ENCODE measurements at places on chromosomes 3 and 15.

- peak; percentile 51 for DNase-seq
Observed at GRCh38 chr3:94173673-94174434, 111.0 kb downstream of the NSUN3 start.

GRCh38 chr3:180860180-180860858 lies 52.2 kb upstream of the FXR1 start:
- DNase-seq = no peak

DNA sequence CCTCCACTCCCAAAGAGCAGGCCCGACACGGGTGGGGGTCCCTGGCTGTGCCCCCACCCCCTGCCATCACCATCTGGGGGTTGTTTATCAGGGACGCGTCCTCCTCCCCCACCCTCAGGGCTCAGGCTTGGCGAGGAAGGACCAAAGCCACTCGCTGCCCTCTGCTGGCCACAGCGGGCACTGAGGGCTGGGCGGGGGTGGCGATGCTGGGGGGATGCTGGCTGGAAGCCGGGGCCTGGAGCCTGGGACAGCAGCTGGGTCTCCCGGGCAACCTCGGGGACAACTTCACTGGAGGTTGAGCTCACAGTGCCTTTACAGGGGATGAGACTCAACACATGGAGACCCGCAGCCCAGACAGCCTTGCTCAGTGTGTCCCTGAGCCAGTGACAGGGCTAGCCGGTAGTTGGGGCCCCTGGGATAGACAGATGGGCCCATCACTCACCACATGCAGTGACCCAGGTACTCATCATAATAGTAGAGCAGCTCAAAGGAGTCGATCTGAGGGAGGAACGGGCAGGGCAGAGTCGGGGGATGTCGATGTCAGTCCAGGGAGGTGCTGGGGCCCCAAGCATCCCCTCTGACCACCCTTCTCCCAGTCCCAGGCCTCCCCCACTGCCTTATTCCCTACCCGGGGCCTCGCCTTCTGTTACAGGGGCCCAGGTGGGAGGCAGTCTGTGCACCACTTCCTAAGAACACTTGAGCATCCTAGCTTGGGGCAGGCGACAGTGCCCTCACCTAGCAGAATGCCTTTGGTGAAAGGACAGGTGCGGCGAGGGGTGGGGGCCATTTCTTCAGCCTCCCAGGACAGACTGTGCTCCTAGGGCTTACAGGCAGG lies 5.9 kb upstream of the CALML4 start:
- peak; percentile 65 for DNase-seq

GRCh38 chr15:83082730-83083386 lies 15.8 kb upstream of the BTBD1 start:
- DNase-seq = no peak

- DNase-seq = no peak
Observed at GRCh38 chr15:34078900-34079299, 22.8 kb downstream of the EMC7 start.

DNA sequence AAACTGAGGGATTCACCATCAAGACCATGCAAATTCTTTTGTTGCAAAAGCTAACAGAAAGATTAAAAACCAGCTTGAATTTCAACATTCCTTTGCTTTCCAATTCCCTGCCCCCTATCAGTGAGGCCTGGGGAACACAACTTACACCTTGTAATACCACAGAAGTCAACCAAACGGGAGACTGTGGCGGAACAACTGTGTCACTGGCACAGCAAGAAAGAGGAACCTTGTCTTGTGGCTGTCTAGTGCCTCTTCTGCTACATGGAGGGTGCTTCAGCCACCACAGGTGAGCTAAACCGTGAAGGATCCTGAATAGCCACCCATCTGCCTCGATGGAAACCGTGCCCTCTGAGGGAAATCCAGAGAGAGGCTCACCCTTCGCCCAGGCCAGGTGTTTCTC lies 11.4 kb downstream of the CCDC12 start:
- DNase-seq = no peak

GRCh38 chr3:146226881-146227280 lies 24.0 kb downstream of the PLSCR4 start:
- no peak for DNase-seq

DNA sequence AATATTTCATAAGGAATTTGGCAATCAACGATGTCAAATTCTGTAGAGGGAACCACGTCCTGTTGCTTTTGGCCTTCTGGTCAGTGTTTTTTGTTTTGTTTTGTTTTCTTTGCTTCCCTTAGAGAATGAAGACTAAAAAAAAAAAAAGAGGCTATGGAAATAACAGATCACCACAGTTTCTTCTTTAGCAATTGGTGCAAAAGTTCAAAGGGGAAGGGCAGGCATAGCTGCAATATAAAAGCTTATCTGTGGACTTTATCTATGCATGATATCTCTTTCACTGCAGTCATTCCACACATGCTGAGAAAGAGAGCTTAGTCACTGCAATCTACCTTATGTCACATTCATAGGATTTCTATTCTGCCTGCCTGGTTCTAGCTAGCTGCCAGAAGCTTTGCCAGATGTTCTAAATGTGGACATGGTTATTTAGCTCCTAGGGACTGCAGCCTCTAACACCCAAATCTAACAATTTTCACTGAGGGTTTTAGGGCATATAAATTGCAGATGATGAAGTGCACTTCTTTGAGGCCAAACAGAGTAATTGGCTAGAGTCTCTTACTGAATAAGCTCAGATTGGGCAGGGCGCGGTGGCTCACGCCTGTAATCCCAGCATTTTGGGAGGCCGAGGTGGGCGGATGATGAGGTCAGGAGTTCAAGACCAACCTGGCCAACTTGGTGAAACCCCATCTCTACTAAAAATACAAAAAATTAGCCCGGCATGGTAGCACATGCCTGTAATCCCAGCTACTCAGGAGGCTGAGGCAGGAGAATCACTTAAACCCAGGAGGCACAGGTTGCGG lies 637.2 kb downstream of the NTRK3 start:
- DNase-seq = peak; percentile 94

GRCh38 chr15:38696109-38696727 lies 131.6 kb upstream of the RASGRP1 start:
- peak; percentile 63 for DNase-seq

- no peak for DNase-seq
Observed at GRCh38 chr3:18246336-18247060, 178.6 kb downstream of the SATB1 start.

- no peak for DNase-seq
Observed at GRCh38 chr15:95712785-95713184, 617.7 kb upstream of the NR2F2 start.

DNA sequence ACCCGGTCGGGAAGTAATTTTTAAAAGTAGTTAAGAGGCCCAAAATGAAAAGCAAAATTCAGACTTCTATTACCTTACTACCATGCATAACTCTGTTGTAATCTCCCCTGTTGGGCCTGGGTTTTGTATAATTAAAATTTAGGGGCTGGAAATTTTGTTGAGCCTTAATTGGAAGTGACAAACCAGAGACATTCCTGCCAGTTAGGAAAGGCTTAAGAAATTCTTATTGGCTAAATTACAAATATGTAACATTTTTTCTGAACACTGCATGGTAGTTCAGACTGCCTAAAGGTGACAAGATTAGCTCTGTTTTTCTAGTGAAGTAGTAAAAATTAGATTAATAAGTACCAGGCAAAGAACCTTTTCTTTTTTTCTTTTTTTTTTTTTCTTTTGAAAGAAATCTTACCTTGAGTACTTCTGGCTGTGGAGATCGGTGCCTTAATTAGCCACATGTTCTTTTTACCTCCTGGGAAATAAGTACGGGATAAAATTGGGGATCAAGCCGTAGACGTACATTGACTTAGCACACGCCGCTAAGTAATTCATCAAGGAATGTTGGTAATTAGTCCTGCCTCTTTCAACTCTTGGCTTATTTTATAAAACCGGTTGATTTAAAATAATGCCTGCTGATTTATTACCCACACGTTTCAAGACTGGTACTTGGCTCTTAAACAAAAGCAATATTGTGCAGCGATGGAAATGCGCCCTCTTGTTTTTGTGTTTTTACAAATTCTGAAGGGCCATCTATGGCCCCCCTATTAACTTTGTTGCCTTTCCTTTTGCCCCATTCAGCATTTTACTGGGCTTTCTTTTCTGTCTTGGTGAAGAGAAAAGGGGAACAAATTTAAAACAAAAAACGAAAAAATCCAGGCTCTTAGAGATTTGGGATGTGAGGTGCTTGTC lies 111.2 kb upstream of the SAMMSON start:
- DNase-seq = no peak

GRCh38 chr3:69370156-69370883 lies 15.6 kb downstream of the FRMD4B start:
- no peak for DNase-seq

DNA sequence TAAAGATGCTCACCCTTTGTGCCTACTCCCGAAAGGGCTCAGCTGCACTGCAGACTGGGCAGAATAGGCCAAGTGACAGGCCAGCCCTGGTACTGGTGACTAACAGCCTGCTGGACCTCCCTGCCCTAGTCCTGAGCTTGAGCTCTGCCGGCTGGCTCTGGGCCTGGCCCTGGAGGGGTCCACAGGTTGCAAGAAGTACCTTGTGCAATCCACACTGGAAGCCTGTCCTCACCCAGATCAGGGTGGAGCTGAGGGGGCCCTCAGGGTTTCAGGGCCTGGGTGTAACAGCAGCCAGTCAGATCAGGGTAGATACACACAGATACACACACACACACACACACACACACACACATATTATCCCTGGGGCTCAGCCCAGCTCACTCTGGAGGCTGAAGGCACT lies 27.3 kb upstream of the PLA2G4D start:
- no peak for DNase-seq

DNA sequence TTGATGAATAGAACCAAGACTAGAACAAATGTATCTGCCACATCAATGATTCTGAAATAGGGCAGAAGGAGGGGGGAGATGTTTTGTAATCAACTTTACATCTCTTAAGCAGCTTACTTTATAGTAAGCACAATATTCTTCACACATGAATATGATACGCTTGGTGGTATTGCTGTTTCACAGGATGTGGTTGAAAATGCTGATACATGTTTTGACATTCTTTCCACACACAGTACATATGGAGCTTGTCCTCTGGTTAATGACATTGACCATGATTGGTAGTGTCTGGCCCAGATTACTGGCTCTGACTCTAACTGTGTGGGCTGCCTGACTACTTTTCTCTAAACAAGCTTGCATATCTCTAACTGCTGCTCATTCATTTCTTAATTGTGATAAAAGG lies 168.9 kb downstream of the KLHL25 start:
- DNase-seq = peak; percentile 85

- no peak for DNase-seq
Observed at GRCh38 chr3:59653405-59654122, 603.7 kb upstream of the CFAP20DC start.

All from choroid plexus epithelial cell (primary cell).